ENCODE measurements at places on chromosomes 4 and X.

GRCh38 chr4:85391071-85391470 is 83.9 kb upstream of the ARHGAP24 start:
- DNase-seq: no peak

GRCh38 chrX:56795309-56795868 is 66.3 kb downstream of the NBDY start:
- DNase-seq: no peak

GRCh38 chrX:81337805-81338204 is 135.9 kb downstream of the SH3BGRL start:
- no peak for DNase-seq

DNA sequence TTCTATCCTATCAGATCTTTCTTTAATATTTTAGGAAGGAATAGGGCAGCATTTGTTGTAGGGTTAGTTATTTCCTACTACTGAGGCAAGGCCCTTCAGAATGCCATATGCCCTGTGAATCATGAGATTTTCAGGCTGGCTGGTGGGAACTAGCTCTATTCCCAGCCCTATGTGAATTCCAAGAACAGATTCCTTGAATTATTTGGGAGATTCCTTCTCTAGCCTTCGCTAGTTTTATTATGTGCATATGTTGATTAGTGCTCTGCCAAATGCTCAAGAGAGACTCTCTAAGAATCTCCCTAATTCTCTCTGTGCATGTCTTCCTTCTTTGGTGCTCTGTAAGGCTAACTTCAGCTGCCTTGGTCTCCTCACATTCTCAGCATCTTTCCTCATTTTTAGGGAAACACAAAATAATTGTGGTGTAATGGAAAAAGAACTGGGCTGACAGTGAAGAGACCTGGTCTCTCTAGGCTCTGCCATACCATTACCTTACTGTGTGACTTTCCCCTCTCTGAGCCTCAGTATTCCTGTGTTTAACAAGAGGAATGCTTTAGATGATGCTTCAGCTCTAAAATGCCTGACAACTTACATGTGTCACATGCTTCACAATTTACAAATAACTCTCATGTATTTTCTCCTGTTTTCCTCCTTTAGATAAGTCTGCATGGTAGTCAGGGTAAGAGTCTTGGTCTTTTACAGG is 79.7 kb downstream of the VMA21 start:
- no peak for DNase-seq

GRCh38 chr4:7999279-7999678 is 59.6 kb upstream of the AFAP1 start:
- DNase-seq: no peak

GRCh38 chr4:189530848-189531247 is 409.8 kb upstream of the FRG1 start:
- no peak for DNase-seq

- DNase-seq: no peak
Observed at GRCh38 chrX:132034648-132035047, 11.5 kb downstream of the STK26 start.

GRCh38 chr4:72522440-72522839 is 46.6 kb downstream of the ADAMTS3 start:
- DNase-seq: no peak

- DNase-seq: peak; percentile 90
Observed at GRCh38 chrX:85992811-85993229, 54.5 kb downstream of the CHM start.

- no peak for DNase-seq
Observed at GRCh38 chrX:112672788-112673560, 6.8 kb downstream of the LHFPL1 start.

DNA sequence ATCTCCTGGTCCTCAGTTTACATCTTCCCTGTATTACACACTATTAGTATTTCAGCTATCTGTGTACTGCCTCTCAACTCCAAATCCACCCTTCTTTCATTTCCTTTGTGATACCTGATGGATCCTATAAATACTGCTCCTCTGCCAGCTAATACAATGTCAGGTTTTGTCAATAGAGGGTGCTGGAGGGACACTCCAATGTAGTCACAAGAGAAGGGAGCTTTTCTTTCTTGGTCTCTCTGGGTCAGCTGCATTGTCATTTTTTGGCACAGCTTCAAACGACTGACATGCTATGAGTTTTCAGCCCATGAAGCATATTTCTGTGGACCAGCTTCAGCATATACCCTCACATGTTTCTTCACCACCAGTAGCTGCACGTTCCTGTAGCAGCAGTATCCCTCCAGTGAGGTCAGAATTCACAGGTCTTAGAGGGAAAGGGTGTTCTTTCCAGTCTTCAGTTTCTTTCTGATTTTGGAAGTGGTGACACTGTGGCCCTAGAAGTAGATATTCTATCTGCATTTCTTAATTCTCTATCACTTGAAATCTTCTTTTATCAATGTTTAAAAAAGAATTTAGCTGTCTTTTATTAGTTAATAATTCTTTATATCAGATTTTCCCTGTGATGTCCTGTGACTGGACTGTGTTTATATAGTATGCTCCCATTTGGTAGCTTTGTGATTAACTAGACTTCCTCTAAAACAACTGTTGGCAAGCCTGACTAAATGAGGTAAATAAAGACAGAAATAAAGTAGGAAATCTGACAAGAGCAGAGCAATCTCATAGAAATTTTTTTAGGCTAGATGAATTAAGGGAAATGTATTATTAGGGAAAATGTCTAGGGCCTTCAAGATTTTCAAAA is 60.6 kb downstream of the GABRA2 start:
- DNase-seq: peak; percentile 83
